ENCODE measurements at places on chromosomes 7 and 10. TPM values are rescaled to one million over a fixed set of nuclear protein-coding genes. Genes with fewer than 3 reads are reported as not detected.

Gene TES
- 77.5 TPM for polyA plus RNA-seq

Gene UTF1
- not detected for polyA plus RNA-seq

DNA sequence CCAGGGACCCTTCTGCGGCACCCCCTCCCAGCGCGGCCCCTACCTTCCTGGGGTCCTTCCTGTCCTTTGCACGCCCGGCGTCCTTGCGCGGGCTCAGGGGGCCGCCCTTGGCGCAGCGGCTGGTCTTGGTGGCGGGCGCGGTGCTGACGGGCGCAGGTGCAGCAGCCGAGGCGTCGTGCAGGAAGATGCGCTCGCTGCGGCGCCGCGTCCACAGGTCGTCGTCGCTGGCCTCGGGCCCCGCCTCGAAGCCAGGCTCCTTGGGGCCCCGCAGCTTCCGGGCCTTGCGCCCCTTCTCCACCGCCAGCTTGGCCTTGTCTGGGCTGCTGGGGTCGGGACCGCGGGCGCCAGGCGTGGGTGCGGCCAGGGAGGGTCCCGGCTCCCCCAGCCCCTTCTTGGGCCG is 49.8 kb downstream of the SLC29A4 start:
- no peak for DNase-seq

DNA sequence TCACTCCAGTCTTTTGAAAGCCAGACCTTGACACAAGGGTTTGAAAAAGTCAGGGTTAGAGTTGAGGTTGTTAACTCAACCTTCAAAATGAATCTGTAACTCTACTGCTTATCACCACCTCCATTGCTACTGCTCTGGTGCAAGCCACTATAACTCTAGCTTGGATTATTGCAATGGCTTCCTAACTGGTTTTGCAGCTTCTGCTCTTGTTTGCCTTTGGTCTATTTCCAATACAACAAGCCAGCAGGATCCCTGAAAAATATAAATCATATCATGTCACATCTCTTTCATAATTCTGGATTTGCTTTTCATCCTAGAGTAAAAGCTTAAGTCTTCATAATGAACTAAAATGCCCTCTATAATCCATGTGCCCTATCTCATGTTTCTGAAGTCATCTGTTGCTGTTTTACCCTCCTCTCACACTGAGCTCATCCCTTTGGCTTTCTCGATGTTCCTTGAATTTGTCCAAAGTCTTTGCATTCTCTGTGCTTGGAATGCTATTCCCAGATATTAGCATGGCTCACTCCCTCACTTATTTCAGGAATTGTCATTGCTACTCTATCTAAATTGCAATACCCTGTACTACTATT is 10.9 kb downstream of the TAS2R60 start:
- no peak for DNase-seq

DNA sequence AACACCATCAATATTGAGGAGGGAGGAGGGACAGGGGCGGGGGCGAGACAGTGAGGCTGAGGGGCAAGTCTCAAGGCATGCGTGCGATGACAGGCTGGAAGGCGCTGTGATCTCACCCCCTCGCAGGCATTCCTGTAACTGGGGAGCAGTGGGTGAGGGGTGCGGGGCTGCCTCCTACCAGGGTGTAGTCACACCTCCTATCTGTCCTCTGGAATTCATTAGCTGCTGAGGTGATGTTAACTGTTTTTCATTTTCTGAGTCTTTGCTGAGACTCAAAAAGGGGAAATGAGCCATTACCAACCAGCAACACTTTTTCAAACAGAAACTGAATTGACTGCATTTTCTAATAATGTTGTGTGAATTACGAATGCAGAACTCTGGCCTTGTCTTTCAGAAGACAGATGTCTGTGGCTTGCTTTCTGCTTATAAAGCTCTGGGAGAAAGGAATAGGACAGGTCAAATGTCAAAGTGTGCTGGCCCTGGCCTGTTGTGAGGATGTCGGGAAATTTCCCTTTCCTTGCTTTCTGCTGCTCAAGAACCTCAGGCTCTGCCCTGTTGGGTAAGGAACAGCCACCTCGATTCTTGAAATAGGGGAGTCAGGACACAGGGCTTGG is 23.7 kb upstream of the CDH23 start:
- peak; percentile 85 for DNase-seq

DNA sequence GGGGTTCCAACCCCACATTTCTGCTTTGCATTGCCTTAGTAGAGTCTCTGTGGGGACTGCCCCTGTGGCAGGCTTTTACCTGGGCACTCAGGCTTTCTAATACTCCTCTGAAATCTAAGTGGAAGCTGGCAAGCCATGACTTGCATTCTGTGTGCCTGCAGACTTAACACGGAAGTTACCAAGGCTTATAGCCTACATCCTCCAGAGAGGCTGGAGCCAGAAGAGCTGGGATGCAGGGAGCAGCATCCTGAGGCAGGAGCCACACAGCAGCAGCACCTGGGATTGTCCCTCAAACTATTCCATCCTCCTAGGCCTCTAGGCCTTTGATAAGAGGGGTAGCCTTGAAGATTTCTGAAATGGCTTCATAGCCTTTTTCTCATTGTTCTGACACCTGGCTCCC is 22.1 kb upstream of the ABCC2 start:
- no peak for DNase-seq

DNA sequence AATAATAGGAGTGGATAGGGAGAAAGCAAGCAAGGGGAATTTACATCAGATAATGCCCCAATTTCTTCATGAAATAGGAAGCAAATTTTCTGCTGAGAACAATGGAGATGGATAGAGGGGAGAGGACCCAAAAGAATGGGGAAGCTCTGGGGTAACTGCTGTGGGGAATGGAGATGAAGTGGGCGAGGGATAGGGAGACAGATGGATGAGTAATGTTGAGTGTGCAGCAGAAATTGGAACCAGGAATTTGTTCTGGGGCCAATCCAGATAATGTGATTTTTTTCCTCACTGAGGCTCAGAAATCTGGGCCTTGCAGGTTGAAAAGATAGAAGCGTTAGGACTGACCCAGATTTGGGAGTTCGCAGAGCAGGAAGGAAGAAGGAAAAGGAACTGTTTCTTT is 24.5 kb upstream of the MRC1 start:
- no peak for DNase-seq

All from GM12878 (cell line).